ENCODE measurements at places on chromosomes 16 and 17.

- no peak for DNase-seq
Observed at GRCh38 chr16:76579277-76579922, 302.2 kb downstream of the CNTNAP4 start.

GRCh38 chr16:56993204-56993603 is 3.8 kb downstream of the NLRC5 start:
- DNase-seq, result no peak

DNA sequence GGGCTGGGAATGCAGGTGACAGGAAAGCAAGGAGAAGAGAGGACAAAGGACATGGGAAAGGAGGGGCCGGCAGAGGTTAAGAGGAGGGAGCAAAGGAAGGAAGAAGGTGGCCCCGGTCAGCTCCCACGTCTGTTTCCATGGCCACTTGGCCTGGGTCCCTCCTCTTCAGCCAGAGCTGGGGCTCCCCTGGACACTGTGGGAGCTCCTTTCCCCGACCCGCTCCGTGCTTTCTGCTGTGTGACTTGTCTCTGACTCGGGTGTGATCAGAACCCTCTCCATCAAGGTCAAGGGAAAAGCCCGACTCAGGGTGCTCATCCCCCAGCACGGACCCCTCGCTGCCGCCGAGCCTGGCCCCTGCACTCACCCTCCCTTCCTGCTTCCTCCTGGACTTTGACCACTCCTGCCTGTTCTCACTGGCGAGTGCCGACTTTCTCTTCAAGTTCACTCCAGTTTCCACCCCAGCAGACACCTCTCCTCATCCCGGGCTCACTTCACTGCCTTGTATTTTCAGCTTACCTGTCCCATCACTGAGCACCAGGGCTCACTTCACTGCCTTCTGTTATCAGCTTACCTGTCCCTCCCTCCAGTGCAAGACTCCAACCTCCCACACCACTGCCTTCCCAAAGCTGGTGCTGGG is 61.2 kb downstream of the MEAK7 start:
- DNase-seq, result no peak

GRCh38 chr16:47777220-47777619 is 316.1 kb downstream of the PHKB start:
- DNase-seq, result no peak

DNA sequence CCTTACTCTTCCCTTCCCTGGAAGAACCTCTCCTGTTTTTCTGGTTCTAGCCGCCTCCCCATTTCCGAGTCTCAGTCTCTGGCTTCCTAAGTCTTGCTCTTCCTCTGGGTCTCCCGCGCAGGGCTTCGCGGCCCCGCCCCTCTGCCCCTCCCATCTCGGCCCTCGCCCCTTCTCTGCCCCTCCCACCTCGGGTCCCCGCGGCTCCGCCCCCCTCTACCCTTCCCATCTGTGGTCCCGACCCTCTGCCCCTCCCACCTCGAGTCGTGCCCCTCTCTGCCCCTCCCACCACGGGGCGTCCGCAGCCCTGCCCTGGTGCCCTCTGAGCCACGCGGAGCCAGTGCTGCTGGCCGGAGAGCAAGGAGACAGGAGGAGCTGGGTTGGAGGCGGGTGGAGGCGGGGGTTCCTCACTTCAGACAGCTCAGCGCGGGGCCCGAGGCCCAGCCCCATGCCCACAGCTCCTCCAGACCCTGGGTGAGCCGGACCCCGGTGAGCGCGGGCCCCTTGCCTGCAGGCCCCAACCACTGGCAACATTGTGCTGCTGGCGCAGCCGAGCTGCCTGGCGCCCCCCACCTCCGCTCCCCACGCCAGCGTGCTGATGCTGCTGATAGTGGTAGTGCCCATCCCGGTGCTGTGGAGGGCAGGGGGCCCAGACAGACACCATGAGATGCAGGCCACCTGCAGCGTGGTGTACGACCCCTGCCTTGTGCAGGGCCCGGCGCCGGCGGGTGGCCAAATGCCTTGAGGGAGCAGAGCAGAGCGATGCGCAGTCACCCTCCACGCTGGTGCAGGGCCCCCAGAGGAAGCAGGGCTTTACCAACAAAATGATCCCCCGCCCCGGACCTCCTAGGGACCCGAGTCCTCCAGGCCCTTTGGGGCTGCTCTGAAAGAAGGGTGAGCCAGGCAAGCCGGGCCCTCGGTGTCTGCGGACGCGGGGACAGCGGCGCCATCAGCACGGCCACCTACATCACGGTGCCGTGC is 2115.3 kb downstream of the TP53TG3F start:
- DNase-seq, result no peak

GRCh38 chr17:81409190-81409935 is 14.1 kb downstream of the BAHCC1 start:
- DNase-seq, result no peak

DNA sequence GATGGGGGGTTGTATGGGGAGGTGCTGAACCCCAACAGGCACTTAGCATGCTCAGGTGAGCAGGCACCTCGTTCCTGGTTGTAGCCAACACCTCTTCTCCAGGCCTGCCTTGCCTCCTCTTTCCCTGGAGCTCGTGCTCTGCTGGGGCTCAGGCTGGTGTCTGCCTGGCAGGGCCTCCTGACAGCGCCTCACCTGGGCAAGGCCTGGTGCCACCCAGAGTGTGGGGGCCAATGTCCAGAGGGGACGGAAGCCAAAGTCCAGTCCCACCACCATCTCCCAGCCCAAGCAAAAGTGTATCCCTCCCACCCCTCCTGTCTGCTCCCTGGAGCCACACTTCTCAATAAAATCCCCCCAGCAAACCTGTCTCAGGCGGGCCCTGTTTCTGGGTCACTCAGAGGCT is 304.2 kb upstream of the TNRC6C start:
- DNase-seq, result no peak

GRCh38 chr17:82876602-82877379 is 37.0 kb upstream of the ZNF750 start:
- no peak for DNase-seq

- no peak for DNase-seq
Observed at GRCh38 chr16:29663807-29664090, 702 bp downstream of the SPN start.
